ENCODE measurements at places on chromosomes 12 and 14. TPM values are rescaled to one million over a fixed set of nuclear protein-coding genes. Genes with fewer than 3 reads are reported as not detected.

The ADAM21 gene
- total RNA-seq: not detected

The RAB3IP gene
- 16.7 TPM for total RNA-seq

The GLIPR1L1 gene
- total RNA-seq: not detected

The BBOF1 gene
- 14.1 TPM for total RNA-seq

The PLCZ1 gene
- total RNA-seq: not detected

The RIPK3 gene
- 123 TPM for total RNA-seq

- no peak overlapping the region for H3K4me3 ChIP-seq
- H3K27me3 ChIP-seq: no peaks in the 10 kb centered on the region
- no peaks in the 10 kb centered on the region for H3K4me1 ChIP-seq
- no peaks in the 10 kb centered on the region for H3K36me3 ChIP-seq
- no peak overlapping the region for H3K27ac ChIP-seq
- no peak for DNase-seq
Measured at GRCh38 chr14:86541972-86542371, 1012.0 kb downstream of the FLRT2 start.

GRCh38 chr12:47102845-47103651 is 23.3 kb upstream of the AMIGO2 start:
- peak overlapping the region; percentile 71 for H3K27ac ChIP-seq
- no peak overlapping the region for H3K4me3 ChIP-seq
- peak; percentile 76 for DNase-seq

DNA sequence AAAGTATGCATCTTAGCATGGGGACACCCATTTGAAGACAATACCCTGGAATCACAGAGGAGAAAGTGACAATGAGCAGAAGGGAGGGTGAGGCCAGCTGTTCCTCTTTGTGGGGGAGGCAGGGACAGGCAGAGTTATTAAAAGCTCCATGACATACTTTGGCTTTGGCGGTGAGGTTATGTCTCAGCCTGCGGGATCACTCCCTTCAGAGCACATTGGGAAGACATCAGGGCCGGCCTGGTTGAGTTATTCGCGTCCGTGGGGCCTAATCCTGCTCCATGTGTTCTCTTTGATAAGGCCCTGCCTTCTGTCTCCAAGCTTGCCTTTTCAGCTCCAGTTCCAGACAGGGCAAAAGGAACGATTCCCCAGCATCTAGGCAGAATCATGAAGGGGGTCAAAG is 98.8 kb upstream of the NTF3 start:
- H3K4me3 ChIP-seq: no peak overlapping the region
- H3K27me3 ChIP-seq: no peaks in the 10 kb centered on the region
- H3K27ac ChIP-seq: no peak overlapping the region
- DNase-seq: no peak
- no peaks in the 10 kb centered on the region for H3K4me1 ChIP-seq

All from uterus (tissue), 4 donors.